ENCODE measurements at places on chromosomes 2 and 18.

DNA sequence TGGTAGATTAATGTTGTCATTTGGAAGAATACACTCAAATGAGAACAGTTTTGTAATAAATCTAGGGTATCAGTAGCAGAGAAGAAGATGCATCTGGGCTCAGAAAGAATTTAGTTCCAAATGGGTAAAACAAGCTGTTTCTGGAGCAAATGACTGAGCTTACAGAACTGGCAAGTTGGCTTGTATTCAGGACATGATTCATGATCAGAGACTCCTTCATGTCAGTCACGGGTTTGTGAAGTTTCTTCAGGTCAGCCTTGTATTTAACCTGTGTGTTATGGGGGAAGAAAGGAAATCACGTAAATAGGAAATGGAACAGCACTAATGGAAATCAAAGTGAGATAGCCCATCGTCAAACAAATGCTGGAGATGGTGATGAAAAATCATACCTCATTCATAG lies 109.1 kb downstream of the RIF1 start:
- DNase-seq: no peak

GRCh38 chr2:12764075-12764730 lies 47.5 kb downstream of the TRIB2 start:
- no peak for DNase-seq

DNA sequence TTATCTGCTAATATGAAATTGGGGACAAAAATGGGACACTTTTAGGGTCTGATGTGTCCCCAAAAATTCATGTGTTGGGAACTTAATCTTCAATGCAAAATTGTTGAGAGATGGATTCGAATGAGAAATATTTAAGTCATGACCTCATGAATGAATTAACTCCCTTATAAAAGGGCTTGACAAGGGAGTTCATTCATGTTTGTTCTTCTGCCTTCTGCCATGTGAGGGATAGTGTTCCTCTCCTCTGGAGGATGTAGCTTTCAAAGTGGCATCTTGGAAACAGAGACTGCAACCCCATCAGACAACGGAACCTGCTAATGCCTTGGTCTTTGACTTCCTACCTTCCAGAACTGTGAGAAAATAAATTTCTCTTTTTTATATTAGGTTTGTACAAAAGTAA lies 89.2 kb upstream of the LINC00305 start:
- no peak for DNase-seq

DNA sequence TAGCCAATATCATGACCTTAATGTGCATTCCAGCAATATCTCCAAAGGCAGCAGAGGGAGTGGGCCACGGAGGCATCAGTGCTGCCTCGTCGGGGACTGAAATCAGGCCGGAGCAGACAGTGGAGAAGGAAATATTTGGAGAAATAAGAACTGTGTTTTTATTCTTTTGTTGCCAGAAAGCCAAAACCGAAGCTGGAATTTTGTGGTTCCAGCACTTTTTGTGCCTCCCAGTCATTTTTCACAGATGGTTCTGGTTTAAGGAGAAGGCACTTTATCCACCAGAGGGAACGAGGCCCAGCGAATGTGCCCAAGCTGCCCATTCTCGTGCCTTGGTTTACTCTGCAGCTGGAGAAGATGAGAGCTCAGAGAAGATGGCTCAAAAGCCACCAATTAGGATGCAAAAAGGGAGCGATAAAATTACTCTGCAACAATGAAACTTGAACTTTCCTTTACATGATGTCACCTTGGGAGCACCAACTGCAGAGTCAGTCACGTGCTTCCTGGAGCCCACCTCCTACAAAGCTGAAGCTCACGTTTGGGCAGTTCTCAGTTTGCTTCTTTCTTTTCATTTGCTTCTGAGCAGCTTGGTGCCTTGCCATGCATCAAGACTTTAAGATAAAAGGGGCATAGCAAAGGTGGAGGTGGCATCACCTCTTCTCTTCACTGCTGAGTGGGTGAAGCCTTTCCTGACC lies 288.7 kb downstream of the LPIN1 start:
- no peak for DNase-seq

GRCh38 chr2:98901291-98901690 lies 34.7 kb downstream of the CRACDL start:
- no peak for DNase-seq

- no peak for DNase-seq
These were observed 181.3 kb upstream of the ZNF521 start for GRCh38 chr18:25533218-25533617.
